Cerebellar nuclear complex (tissue), 1 donor: ENCODE measurements at places on chromosomes 7 and 10.

DNA sequence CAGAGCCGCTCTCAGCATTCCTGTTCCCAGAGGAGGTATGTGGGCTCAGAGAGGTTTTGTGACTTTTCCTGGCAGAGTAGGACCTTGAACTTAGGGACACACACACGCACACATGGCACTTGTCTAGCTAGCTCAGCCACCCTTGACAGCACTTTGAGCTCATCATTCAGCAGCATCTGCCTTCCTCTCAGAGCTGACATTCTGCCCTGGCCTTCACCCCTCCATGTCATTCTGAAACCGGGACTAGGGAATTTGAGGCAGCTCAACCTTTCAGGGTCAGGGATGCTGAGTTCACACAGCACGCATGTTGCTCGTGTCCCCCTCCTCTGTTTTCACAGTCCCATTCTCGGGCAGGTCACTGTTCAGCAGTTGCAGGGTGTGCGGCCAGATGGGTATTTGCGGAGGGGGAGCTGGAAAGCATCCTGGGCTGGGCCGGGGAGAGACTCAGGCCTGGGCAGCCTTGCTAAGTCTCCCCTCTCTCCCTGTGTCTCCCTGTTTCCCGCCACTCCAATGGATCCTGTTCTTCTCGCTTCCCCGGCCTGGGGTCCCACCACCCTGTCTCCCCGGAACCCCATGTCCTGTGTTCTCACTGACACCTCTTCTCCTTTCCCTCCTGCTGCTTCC is 78.0 kb downstream of the COL13A1 start:
- no peak for DNase-seq

GRCh38 chr7:506921-507622 is 12.6 kb downstream of the PDGFA start:
- DNase-seq: no peak

GRCh38 chr7:140568021-140568813 is 72.4 kb downstream of the DENND2A start:
- DNase-seq: no peak

DNA sequence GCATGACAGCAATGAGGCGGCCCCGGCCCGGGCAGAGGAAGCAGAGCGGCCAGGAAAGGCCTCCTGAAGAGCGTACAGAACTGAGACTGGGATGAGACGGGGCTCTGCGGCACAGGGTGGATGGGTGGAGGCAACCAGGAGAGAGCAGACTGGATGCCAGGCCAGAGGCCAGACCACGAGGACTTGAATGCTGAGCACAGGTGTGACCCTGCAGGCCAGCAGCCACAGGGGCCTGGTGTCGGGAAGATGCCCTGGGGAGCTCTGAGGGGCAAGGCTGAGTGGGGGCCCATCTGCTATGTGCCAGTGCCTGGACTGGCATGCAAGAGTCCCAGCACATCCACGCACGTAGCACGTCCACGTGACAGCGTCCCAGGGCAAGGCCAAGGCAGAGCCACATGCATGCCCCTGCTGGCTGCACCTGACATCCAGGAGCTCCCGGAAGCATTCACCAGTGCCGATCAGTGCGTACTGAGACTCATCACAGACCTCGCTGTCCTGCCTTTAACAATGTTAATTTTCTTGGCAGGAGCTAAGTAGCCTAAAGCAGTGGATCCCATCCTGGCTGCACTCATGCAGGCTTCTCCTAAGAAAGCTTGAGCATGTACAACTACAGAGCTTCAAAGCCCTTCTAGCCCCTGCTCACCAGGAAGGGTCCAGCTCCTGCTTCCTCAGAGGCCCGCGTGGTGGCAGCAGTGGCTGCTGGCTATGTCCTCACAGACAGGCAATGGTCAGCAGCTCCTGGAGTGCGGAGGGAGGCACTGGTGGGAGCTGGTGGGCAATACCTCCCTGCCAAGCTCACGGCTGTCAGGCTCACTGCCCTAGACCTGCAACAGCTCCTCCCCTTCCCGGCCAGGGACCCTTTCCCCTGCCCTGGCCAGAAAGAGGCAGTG is 18.0 kb downstream of the GRID1 start:
- no peak for DNase-seq

DNA sequence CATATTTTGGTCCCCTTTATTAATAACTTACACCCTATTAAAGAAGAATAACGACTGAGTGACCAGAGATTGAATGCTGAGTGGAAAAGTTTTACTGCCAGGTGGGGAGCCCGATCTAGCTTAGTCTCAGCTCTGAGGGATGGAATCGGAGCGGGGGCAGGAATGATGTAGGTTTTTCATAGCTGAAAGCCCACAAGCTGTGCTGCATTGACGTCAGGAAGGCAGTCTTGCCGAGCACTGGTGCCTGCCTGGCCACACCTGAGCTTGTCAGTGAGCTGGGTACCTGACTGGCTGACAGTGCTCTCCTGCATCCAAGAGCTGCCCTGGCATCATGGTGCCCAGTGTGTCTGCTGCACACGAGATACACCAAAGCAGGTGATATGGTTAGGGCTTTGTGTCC is 34.8 kb downstream of the GRK5 start:
- no peak for DNase-seq

- no peak for DNase-seq
Observed at GRCh38 chr7:157903710-157904109, 566.9 kb downstream of the DNAJB6 start.

DNA sequence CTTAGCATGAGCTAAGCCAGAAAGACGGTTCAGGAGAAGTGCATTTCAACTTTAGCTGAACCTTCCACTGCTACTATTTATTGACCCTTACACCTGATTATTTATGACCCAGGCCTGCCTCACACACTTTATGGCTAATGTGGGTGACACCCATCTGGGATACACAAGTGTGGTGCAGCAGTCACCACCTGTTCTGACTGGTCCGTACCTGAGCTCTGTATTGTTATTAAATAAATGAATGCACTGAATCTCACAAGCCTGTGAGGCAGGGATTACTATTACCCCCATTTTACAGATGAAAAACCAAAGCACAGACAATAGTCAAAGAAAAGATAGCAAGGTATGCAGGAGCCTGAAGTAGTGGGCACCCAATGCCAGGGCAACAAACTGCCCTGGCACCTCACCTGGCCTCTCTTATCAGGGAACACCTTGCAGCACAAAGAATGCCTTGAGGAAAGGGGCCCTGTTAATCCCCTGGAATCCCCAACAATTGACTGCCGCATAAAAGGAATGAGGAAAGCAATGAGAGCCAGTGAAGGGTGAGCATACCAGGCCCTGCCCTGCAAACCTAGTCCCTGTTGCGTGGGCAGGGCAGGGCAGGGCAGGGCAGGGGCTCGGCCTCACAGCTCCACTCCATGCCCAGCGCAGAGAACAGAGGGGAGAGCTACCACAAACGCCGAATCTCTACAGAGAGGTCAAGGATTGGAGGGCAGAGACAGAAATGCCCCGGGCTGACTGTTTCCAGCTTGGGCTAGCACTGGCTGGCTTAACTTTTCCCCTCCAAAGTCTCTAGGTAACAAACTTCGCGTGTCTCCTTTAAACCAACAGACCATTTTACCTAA is 1.3 kb downstream of the ANXA11 start:
- DNase-seq: peak; percentile 30

- DNase-seq: no peak
Observed at GRCh38 chr7:149147752-149148653, 750 bp downstream of the ZNF398 start.

- DNase-seq: no peak
Observed at GRCh38 chr10:110533149-110533548, 34.3 kb upstream of the SMC3 start.

DNA sequence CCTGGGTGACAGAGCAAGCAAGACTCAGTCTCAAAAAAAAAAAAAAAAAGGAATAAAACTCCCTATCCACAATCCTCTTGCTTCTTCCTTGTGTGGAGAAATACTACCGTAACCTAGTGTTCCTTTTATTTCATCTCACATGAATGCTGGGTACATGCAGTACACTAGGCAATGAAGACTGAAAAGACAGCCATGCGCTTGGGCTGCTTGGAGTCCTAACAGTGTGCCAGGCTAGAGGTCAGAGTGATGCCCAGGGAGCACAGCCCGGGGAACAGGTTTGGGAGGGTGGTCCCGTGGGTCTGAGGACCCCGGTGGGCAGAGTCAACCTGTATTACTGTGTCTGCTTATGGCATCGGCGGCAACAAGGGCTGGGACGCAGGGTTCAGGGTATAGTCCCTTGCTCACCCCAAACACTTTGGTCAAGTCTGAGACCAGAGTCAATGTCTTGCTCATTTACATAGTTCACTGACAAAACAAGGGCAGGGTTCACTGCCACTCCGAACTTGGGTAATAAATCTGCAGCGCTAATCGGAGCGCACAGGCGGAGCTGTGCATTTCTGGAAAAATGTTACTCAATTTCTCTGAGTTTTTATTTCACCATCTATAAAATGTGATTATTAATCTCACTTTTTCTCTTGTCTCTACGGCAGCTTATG is 118.0 kb downstream of the CLEC2L start:
- DNase-seq: no peak

- no peak for DNase-seq
Observed at GRCh38 chr10:73850863-73851461, 23.4 kb downstream of the CAMK2G start.
